ENCODE measurements at places on chromosomes 5 and 9.

DNA sequence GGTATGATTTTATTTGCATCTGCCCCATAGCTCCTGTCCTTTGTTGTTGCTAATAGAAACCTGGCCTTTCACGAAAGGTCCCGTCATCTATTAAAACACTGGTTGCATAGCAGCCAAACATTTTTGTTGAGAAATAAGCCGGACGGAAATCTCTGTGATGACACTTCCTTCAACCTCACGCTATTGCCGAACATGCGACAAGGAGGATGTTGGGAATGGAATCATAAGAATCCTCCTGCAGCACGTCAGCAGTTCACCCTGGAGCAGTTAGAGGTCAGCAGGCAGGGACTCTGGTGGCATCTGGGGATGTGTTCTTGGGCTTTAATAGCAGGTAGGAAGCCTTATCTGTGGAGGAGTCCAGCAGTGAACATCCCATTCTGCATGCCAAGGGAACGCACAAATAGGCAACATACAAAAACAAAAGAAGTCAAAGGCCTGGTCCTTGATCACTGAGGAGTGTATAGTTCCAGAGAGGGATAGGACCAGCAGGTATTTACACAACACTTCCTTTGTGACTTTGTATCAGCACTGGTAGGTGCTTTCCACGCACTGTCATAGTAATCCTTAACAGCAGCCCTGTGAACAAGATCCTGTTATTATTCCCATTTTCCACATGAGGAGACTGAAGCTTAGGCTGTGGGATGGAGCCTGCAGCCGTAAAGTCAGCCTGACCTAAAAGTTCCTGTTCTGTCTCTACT is 33.4 kb downstream of the ARHGAP26 start:
- DNase-seq: no peak

GRCh38 chr5:16740066-16740810 is 123.4 kb upstream of the RETREG1 start:
- no peak for DNase-seq

DNA sequence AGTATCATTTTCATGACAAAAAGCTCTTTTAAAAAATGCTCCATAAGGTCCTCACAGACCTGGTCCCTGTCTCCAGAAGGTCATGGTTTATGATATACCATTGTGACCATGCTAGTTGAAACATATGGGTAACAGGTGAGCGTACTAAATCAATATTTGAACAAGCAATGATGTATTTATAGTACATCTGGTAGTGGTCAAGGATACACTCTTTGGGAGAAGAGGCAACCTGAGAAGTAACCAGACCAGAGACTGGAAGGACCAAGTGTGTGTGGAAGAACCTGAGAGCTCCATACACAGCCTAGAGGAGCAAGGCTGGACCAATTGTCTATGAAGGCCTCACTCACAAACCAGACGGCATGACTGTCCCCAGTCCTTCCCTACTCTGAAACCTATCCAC is 55.1 kb downstream of the LHFPL2 start:
- no peak for DNase-seq

GRCh38 chr9:96413302-96414221 is 4.6 kb downstream of the ZNF367 start:
- DNase-seq: peak; percentile 72

DNA sequence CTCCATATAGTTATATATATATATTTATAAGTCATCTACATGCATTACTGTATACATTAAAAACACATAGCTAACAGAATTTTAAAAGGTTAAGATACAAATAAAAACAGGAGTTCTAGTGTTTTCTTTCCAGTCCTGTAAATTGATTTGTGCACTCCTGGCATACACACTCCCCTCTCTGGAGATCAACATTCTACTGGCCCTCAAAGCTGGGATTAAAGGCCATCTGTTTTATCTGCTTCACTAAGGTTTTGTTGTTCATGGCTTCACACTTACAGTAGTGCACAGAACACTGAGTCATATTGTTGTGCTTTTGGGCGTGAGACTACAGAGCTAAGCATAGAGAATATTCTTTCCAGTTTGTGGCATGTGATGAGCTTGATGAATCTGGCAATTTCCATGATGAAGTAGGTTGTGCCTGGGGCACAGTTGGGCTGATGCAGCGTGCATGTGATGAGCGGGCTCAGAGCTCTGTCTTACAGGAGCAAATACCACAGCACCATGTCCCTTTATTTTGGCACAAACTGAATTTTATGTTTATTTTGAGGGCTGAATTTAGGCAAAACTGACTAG is 98.2 kb downstream of the TAF11L14 start:
- DNase-seq: no peak

DNA sequence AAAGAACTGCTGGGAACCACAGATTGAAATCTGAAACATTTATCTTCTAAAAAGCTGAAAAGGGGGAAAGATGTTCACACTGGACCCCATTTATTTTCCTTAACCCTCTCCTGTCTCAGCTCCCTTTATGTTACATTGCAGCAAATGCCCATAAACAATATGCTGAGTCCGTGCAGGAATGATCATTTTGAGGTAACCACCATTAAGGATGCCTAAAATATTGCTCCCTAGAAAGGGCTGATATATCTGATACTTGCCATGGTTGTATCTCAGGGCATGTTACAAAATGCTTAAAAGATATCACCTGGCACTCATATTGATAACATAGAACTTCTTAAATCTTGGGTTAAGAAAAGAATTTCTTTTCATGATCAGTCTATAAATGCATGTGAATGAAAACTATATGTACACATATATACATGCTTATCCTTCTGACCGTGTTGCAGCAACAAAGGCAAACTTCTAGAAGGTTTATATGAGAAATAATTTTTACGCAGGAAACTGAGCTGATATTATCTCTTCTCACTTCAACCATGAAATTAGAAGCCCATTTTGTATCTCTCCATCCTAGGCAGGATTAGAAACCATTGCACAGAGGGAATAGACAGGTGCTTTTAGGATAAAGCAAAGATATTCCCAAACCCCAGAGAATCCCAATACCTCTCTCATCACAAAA is 362.7 kb upstream of the SLC30A5 start:
- DNase-seq: no peak

DNA sequence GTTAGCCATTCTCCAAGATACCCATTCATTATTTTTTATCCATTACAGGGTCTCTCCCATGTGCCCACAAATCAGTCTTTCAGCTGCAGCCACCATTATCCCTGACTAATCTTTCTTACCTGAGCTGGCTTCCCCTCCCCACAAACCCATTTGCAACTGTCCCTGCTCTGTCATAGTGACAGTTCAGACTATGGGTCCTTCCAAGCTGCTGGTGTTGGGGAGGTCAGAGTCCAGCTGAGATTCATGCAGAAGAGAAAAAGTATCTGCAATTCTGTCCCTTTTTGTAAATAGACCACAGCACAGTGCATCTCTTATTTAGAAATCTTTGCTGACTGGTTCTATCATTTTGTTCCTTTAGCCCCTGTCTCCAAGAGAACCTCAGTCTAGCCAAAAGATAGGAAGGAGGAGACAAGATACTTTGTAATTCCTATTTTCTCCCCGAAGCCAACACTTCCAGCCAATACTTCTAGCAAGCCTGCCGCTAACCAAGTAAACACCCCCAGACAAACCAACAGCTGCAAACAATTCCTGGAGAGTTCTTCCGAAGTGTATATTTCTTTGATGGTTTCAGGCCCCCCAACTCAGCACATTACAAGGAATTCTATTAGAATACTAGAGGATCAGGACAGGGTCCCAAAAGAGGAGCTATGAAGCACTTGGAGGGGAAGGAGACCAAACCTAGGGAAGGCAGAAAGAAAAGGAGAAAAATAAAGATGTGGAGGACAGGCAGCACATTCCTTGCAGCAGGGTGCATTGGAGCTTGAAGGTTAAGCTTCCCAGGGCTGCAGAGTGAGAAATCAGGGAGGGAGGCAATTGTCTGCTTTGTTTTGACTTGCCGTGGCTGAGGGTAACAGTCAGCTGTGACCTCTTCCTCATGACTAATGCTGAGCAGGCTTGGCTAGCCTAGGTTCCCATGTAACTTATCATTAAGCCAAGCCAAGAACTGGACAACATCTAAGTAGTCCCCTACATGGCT is 148.5 kb downstream of the SGCD start:
- no peak for DNase-seq

GRCh38 chr5:125409234-125409860 is 662.9 kb upstream of the ZNF608 start:
- DNase-seq: no peak

DNA sequence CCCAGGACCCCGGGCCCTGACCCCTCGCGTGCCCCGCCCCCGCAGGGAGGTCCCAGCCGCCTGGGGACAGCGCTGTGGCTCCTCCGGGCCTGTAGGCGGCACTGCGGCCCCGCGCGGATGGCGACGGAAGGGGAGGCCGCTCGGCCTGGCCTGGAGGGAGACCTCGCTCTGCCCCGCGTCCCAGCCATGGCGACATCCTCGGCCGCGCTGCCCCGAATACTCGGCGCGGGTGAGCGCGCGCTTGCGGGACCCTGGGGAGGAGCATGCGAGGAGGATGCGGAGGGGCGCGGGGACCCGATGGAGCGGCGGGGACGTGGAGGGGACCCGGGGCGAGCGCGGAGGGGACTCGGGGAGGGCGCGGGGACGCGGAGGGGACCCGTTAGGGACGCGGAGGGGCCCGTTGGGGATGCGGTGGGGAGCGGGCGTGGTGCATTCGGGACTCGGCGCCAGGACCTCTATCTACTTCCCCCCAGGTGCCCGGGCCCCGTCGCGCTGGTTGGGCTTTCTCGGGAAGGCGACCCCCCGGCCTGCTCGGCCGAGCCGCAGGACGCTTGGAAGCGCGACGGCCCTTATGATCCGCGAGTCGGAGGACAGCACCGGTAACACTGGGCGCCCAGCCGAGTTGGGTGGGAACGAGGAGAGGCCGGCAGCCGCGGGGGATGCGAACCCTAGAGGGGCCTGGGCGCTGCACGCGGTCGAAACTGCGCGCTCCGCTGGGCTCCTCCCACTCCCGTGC is at the start of gene MRPS2:
MRPS2 (plus strand) TSS at position 158 of the 736 bp plus-strand sequence; CDS start at position 187, 29 bp downstream.
- peak; percentile 91 for DNase-seq

- DNase-seq: no peak
Measured at GRCh38 chr5:104299998-104300706, 737.6 kb upstream of the NUDT12 start.

DNA sequence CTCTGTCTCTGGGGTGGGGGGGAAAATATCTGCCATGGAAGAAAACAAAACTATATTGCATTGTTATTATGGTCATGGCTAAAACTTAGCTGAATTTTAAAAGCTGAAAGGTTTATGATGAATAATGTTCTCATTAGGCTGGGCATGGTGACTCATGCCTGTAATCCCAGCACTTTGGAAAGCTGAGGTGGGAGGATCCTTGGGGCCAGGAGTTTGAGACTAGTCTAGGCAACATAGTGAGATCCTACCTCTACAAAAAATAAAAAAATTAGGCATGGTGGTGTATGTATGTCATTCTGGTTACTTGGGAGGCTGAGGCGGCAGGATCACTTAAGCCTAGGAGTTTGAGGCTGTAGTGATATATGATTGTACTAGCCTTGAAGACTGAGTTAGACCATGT is 44.5 kb downstream of the IPO11 start:
- DNase-seq: no peak

DNA sequence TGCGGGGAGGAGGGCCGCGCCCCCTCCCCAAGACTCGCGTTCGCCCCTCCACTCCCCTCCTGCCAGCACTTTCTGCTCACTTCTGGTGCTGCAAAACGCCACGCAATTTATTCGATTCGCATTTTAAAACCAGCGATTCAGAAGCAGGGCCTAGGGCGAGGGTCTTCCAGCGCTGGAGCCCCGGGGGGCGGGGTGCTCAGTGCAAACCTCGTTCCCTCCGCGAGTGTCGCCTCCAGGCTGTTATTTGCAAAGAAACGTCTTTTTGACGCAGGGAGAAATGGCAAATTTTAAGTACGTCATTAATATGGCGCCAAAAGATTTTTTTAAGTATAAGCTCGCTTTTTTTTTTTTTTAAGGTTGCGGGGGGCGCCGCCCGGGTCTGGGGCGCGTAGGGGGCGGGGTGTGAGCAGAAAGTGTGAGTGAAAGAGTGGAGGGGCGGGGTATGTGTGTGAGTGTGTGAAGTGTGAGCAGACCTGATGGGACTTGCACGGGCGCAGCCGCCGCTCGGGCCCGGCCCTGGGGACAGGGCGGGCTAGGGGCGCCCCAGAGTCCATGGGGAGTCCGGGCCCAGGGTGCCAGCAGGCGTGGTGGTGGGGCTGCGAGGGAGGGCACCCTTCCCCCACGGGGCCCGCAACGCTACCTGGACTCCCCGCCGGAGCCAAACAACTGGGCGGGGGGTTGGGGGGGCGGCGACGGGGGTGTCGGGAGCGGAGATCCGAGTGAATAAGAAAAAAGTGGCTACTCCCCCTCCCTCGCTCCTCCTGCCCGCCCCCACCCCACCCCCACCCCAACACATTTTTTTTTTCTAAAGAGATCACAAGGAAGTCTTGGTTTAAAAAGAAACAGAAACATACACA is at the start of gene JADE2:
JADE2 (plus strand) TSS at position 845 of the 857 bp plus-strand sequence. CDS start 10,188 bp downstream, outside the sequence.
- peak; percentile 89 for DNase-seq

Measured in hematopoietic multipotent progenitor cell treated with erythropoietin and hydrocortisone succinate and interleukin-3 and kit ligand, for 6 days (in vitro differentiated cells).